ENCODE measurements at places on chromosomes 4 and X.

DNA sequence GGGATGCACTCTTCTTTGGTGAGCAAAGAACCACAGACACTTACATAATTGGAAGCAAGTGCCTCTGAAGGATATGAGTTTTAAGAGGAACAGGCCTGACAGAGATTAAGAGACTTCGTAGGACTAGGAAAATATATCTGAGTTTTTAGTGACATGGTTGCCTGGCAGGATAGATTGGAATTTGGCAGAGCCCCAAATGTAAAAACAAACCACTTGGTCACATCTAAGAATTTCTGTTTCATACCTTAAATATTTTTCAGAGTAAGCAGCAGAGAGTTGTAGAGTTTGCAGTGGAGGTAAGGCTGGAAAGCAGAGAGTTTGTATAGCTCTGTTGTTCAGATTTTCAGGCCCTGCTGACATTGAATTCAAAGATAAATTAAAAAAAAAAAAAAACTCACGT, 150.1 kb upstream of the MAGEB2 start:
- DNase-seq = no peak

DNA sequence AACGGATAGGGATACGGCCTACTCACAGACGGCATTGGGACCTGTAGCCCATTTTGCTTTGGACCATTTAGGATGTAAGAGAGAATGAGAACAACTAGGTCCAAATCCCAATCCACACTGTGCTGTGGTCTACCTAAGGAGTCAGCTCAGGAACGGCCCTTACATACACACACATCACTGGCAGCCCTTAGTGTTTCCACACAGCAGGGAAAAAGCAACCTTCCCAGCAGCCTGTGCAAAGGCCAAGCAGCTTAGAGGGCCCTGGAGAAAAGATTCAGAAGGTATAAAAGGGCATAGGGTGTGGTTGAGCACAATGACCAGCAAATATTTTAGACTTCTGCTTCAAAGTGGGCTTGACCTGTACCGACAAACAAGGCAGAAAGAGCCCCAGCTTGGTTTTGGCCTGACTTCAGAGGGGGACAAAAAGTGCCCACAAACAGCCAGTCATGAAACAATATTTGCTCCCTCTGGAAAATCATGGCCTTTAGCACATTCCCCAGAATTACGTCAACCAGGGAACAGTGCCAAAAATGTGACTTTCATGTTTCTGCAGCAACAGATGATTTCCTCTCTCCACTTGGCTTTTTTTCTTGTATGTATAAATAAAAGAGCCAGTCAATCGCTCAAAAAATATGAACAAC, 359.5 kb upstream of the FGF16 start:
- no peak for DNase-seq

DNA sequence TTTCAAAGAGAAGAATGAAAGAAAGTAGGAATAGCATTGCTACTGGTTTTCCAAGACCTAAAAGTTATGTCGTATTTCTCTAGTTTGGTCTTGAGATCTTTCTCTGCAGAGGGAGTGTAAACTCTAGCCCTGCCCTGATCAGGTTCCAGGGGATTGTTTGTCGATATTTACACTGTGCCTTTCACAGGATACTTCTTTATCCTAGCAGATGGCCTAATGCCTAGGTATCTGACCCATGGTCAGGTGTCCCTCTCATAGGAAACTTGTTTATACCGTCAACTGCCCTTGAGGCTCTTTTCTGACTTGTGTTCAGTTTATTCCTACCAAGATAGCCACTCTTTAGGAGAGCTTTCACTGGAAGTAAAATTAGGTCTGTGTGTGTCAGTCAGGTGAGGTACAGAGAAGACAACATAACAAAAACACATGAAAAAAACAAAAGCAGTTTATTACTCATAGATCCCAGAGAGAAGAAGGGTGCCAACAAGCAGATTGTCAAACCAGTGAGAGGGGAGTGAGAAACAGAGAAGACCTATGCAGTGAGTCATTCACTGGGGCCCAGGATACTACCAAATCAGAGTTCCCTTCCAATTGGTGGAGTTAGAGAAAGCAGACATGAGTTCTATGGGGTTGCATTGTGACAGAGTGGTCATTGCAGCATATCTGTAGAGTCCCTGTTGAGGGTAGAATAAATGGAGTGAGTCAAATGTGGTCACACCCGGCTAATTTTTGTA, 40.6 kb upstream of the THOC2 start:
- DNase-seq = no peak

- no peak for DNase-seq
Measured at GRCh38 chrX:12819222-12819621, 28.0 kb downstream of the PRPS2 start.

GRCh38 chr4:110639207-110640090, 16.6 kb upstream of the PITX2 start:
- no peak for DNase-seq
